ENCODE measurements at places on chromosomes 12 and 14.

DNA sequence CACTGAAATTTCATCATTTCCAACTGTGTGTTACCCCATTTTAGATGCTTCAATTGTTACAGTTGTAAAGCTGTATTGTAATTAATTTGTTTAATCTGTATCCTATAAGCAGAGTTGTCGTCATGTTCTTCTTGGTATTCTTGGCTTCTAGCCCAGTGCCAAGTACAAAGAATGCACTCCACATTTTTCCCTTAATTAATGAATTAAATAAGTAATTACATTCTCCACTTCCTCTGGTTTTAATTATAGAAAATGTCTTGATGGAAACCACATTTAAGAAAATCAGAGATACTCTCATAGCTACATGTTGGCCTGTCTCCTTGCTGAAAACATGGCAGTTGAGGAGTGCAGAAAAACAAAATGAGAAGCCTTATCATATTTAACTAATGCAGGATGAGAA, 746 bp downstream of the DNAI7 start:
- no peak for DNase-seq

DNA sequence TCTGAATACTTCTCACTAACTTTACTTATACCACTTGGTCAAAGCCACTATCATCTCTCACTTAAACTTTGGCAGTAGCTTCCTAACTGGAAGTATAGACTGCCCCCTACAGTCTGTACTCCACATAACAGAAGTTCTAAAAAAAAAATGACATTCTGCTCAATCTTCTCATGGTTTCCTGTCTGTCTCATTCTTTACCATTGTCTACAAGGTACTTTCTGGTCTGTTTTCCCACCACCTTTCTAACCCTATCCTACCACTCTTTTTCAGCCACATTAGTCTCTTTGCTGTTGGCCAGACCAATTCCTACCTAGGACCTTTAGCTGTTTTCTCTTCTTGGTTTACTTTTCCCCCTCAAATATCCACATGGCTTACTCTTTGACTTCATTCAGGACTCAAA, 14.7 kb downstream of the CPSF6 start:
- DNase-seq, result no peak

DNA sequence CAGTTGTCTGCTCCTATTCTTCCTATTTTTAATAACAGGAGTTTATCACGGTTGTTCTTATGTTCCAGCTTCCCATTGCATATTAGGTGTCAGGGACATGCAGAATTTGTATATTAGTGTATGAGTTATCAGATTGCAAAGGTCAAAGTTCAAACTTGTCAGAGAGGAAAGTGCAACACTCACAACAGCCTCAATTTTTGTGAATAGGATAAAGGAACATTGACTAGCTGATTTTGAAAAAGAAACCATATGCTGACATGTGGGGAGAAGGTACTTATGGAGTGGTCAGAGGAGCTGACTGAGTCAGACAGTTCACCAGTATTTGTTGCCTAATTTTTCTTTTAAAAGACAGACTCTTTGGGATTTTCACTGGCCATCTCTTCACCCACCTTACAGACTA, 222.1 kb downstream of the C12orf50 start:
- DNase-seq, result no peak

DNA sequence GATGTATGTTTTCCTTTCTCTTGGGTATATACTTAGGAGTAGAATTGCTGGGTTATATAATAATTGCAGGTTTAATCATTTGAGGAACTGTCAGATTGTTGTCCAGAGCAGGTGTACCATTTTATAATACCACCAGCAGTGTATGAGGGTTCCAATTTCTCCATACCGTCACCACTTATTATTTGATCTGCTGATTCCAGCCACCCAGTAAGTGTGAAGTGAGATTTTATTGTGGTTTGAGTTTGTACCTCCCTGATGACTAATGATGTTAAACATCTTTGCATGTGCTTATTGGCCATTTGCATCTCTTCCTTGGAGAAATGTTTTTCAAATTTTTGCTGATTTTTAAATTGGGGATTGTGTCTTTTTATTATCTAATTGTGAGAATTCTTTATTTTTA, 15.1 kb downstream of the NCKAP5L start:
- no peak for DNase-seq

DNA sequence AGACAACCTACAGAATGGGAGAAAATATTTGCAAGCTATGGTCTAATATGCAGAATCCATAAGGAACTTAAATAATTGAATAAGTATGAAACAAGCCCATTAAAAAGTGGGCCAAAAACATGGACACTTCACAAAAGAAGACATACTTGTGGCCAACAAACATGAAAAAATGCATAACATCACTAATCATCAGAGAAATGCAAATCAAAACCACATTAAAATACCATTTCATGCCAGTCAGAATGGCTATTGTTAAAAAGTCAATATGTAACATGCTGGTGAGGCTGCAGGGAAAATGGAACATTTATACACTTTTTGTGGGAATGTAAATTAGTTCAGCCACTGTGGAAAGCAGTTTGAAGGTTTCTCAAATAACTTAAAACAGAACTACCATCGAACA, 945.4 kb upstream of the FLRT2 start:
- DNase-seq, result no peak

- DNase-seq, result no peak
Measured at GRCh38 chr14:51527073-51527472, 124.6 kb upstream of the FRMD6 start.

DNA sequence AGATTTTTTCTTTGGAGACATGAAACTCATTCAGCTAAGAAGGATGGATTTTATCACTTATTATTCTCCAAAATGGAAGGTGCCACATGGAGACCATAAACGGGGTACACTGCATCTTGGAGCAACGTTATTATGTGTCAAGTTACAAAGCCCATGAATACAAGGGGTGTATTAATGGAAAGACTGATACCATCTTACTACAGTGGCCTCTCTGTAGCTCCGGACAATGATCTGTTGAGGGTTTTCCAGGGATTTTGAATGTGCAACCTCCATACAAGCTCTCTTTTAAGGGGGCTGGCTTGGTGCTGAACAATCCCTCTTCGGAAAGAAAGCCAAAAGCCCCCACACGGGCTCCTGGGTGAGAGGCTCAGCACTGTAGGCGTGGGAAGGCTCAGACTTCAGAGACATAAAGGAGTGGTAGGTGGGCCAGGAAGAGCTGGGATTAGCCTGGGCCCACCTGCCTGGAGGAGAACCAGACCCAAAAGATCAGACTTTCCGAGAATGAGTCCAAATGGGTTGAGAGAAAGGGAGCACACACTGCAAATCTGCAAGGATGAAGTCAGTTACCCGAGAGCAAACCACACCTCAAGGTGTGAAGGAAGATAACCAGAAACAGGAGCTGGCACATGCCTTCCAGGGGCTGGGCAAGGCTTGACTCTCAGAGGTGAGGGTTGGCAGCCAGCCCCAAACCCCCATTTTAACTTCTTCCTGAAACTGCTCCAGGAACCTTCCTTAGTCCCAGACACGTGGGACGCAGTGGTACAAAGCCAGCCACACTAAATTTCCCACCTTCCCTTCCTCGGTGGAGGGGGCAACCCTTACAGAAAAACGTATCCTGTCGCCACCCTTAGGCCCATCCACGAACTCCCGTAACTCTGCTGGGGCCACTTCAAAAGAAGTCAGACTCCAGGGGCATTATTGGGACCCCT, 1.5 kb downstream of the VPS37B start:
- no peak for DNase-seq

DNA sequence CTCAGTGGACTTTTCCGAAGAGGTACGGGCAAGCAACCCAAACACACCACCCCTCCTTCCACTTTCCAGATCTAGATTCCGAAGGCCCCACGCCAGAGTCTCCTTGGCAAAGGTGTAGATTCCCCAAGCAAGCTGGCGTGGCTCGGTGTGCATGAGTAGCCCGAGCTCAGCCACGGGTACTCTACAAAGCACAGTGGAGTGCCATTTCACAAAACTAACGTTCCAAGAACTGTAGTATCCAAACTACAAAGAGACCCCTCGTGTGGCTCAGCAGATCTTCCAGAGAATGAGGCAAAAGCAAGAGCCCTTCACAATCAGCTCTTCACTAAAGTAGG, 72.1 kb downstream of the FOXN3 start:
- DNase-seq, result peak; percentile 67

GRCh38 chr12:54009171-54010052, 627 bp downstream of the HOXC8 start:
- no peak for DNase-seq

DNA sequence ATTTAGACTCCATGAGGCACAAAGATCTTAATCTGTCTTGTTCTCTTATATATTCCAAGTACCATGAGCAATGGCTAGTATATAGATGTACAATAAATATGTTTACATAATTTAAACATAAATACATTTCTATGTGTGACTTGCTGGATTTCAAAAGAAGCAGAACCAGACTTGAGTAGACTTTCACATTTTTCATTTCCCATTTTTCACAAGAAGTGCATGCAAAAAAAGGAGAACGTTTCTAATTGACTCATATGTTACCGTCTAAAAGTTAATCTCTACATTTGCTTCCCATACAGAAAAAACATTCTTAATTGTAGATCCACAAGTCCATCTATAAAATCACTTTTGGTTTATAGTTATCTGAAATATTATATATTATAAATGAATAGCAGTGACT, 256.5 kb upstream of the USP15 start:
- DNase-seq, result no peak

GRCh38 chr12:126201981-126202537, 1136.8 kb downstream of the AACS start:
- DNase-seq, result no peak

GRCh38 chr12:47032644-47033043, 46.8 kb upstream of the PCED1B start:
- no peak for DNase-seq

DNA sequence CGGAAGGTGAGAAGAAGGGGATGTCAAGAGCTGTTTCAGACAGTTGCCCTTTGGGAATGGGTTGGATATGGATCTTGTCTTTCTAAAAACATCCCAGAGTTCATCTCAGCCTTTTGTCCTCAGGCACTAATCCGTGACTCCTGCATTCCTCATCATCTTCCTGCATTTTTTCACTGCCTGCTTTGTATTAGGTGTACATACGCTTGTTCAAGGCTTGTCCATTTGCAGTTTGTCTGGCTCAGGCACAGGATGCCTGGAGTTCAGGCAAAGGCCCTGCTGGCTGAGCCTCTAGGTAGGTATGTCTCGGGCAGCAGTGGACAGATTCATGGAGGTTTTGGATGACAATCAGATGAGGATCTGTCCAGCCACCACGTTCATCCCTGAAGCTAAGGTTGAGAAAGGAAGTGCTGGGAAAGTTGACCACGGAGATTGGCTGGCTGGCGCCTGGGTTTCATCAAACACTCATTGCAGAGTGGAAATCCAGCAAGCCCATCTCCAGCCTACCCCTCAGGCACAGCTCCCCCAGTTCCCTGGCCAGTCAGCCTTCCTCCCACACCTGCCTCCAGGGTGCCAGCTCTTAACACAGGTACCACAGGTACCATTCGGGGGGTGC, 12.4 kb upstream of the TMEM106C start:
- DNase-seq, result no peak

DNA sequence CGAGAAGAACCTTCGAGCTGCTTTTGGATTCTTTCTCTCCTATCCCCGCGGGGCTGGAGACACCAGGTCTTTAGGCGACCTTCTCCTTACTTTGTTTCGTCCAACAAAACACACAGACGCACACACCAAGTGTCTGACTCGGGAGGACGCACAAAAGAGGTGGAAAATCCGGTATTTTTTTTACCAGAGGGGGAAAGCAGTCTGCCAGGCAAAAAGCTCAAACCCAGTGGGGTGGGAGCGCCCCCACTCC, 2.1 kb downstream of the SIX4 start:
- no peak for DNase-seq

DNA sequence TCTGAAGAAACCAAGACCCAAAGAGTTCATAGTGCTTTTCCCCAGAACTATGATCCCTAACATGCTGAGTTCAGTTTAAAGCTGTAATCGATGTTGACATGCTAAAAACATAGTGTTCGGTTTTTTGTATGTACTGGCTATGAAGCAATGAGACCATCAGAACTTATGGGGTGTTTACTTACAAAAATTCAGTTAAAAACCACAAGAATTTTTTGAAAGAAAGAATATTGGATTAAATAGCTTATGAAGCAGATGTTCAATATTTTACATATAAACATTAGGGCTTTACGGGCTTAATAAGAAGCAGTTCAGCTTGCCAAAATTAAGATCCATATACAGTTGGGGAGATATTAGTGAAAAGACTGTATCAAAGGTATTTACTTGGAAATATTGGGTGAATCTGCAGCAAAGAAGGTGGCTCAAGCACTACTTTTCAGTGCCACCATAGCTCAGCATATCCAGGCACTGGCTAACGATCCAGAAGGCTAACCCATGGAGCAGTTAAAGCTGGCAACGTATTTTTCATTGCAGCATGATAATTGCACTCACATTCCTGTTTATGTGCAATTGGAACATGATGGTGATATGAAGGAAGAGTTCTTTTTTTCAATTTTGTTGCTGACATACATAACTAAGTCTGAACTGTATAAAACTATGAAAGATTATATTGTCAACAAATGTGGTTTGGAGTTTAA, 125.9 kb downstream of the EFCAB11 start:
- no peak for DNase-seq

DNA sequence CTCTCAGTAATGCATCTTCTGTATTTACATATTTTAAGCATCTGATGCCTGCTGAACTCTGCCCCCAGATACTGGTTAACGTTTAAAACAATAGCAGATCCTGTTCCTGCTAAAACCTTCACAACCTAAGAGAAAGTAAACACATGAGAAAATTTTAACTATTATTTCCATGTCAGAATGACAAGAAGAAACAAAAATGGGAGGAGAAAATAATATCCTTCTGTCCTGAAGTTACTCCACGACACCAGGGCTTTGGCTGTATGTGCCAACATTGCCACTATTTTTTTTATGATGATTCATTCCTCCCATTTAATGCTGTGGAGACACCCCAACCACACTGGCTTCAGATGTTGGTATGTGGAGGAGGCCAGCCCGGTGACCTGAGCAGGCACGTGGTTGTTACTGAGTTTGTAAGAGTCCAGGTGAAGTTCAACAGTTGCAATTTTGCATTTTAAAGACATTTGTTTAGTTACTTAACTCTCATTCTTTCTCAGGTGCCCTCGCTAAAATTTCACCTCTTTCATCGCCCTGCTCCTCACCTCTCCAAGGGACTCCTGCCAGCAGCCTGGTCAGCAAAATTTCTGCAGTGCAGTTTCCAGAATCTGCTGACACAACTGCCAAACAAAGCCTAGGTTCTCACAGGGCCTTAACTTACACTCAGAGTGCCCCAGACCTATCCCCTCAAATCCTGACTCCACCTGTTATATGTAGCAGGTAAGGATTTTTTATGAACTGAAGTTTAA, 65.5 kb upstream of the SLCO1C1 start:
- DNase-seq, result no peak

DNA sequence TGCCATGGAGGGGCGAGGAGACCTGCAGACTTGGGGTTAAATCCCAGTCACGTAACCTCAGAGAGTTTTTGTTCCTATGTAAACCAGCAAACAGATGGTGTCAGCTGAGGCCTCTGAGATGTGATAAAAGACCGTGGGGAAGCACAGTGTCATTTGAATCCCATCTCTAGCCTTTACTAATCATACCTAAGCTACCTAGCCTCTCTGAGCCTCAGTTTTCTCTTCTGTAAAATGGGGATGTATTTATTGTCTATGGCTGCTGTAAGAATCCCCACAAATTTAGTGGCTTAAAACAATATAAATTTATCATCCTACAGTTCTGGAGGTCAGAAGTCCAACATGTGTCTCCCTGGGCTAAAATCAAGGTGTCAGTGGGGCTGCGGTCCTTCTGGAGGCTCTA, 33.9 kb downstream of the FOXN4 start:
- no peak for DNase-seq
